ENCODE measurements at places on chromosomes 6 and 20.

DNA sequence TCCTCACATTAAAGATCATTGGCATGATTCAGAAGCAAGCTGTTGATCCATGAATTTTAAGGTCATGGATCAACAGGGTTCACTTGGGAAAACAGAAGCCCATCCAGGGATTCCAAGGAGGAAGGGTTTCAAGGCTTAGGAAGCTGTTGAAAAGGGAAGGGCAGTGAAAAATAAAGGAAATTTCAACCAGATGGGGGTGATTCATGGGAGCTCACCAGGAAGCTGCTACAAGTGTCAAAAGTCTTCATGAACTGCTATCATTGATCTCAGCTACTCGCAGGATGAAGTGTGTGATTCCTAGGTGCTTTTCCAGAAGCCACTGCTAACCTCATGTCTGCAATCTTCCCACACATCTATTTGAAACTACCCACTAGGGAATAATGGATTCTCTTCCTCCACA lies 26.2 kb downstream of the ADTRP start:
- no peak for DNase-seq

DNA sequence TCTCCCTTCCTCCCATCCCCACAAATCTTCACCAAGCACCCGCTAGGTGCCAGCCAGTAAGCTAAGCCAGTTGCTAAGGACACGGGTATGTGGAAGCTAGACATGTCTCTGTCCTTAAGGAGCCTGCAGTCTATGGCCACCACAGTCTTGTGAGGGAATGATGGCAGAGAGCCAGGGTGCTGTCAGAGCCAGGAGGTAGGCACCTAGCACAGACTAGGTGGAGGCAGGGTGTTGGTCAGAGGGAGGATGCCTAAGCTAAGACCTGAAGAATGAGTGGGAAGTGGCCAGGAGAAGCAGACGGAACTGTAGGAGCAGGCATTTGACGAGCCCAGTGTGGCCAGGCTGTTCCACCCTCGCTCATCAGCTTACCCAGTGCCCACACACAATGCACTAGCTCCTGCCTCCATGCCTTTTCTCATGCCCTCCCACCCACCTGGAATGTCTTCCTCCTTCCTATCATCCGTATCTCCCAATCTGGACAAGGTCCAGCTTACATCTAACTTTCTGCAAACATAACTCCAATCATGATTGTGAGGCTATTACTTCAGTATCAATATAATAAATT lies 125.6 kb downstream of the FOXC1 start:
- no peak for DNase-seq

GRCh38 chr6:34319471-34319885 lies 70.7 kb upstream of the SMIM29 start:
- no peak for DNase-seq

DNA sequence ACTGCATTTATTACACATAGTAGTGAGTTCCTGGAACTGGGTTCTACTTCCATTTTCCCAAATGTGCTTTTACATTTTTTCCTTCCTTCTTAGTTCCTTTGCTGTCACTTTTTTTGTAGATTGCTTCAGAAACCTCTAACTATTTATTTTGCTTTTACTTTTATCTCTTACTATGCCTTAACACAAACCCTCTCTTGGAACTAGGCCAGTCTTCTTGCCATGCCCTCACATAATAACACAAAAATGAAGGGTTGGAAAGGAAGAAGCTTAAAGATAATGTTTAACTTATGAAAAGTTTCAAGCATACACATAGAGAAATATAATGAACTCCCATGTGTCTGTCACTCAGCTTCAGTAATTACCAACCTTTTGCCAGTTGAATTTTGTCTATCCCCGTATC lies 27.1 kb downstream of the TOP1 start:
- DNase-seq = no peak

GRCh38 chr20:46011631-46012482 lies 3.1 kb downstream of the MMP9 start:
- DNase-seq = peak; percentile 70

DNA sequence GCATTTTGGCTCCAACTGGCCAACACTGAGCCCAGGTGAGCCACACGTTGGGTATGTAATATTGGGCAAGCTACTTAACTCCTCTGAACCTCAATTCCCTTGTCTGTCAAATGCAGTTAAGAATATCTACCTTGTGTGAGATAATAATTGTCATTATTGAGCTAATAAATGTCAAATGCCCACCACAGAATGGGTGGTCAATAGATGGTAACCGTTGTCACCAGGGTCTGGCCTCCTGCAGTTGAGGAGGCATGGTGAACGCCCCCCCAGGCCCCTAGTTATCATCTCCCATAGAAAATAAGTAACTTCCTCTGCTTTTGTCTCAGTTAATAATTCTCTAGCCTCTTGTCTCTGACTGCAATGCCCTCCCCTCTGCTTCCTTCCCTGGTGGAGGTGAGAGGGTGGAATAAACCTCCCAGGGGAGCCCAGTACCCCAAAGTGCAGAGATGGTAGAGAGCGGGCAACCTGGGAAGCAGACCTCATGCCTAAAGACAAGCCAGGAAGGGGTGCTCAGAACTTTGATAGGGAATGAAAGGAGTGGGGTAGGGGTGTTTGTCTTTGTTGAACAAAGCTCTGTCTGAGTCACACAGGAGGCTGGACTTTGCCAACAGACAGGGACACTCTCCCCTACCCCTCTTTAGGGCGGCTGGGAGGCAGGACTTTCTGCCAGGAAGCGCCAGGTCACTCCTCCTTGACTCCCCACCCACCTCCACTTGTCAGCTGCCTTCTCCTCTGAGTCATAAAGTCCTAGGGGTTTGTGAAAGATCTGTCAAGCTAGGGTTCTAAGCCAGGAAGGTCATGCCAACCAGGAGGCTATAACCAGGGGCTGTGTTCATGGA lies 1.3 kb upstream of the UNC5CL start:
- peak; percentile 20 for DNase-seq

Measured in activated T-cell treated with anti-CD3 and anti-CD28 coated beads, Interleukin-2, amount 50 U/mL, for 72 hours (primary cell).